CD4-positive, alpha-beta T cell treated with Interleukin-1 beta for 1 hour (primary cell): ENCODE measurements at places on chromosomes 16 and 17.

DNA sequence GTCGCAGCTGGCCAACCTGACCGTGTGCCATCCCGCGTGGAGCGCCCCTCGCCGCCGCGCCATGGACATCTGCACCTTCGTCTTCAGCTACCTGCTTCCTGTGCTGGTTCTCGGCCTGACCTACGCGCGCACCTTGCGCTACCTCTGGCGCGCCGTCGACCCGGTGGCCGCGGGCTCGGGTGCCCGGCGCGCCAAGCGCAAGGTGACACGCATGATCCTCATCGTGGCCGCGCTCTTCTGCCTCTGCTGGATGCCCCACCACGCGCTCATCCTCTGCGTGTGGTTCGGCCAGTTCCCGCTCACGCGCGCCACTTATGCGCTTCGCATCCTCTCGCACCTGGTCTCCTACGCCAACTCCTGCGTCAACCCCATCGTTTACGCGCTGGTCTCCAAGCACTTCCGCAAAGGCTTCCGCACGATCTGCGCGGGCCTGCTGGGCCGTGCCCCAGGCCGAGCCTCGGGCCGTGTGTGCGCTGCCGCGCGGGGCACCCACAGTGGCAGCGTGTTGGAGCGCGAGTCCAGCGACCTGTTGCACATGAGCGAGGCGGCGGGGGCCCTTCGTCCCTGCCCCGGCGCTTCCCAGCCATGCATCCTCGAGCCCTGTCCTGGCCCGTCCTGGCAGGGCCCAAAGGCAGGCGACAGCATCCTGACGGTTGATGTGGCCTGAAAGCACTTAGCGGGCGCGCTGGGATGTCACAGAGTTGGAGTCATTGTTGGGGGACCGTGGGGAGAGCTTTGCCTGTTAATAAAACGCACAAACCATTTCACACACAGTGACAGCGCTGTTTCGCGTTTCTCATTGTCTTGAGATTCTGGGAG, 2.0 kb upstream of the ZACN start:
- DNase-seq = peak; percentile 73

GRCh38 chr17:12230481-12231354, 210.0 kb downstream of the MAP2K4 start:
- DNase-seq = no peak

GRCh38 chr17:28113269-28113668, 70.8 kb downstream of the NLK start:
- DNase-seq = no peak

DNA sequence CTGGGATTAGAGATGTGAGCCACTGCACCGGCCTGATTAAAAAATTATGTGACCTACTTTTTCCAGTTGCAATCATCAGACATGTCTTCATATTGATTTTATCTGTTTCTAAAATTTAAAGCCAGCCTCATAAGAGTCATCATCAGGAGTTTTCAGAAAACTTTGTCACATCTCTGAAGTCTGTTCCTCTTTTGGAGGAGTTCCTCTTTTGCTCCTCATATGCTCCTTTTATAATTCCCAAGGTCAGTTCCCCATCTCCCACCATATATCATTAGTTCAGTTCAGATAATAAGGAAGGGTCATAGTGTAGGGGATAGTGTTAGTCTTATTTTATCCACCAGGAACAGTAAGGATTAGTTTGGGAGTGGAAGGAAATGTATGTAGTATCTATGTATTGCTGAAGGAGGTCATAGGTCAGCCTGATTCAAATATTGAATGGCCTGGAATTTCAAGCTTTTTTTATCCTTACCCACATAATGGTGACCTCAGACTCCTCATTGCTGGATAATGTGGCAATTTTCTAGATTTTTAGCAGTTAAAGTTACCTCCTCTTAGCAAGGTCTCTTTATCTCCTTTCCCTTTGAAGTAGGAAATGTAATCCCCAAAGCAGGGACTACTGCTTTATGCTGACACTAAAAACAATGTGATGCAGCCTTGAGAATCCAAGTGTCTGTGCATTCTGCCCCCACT, 13.8 kb upstream of the DUSP14 start:
- DNase-seq = no peak

- no peak for DNase-seq
These were observed 271.8 kb upstream of the ZFHX3 start for GRCh38 chr16:73319737-73320136.

DNA sequence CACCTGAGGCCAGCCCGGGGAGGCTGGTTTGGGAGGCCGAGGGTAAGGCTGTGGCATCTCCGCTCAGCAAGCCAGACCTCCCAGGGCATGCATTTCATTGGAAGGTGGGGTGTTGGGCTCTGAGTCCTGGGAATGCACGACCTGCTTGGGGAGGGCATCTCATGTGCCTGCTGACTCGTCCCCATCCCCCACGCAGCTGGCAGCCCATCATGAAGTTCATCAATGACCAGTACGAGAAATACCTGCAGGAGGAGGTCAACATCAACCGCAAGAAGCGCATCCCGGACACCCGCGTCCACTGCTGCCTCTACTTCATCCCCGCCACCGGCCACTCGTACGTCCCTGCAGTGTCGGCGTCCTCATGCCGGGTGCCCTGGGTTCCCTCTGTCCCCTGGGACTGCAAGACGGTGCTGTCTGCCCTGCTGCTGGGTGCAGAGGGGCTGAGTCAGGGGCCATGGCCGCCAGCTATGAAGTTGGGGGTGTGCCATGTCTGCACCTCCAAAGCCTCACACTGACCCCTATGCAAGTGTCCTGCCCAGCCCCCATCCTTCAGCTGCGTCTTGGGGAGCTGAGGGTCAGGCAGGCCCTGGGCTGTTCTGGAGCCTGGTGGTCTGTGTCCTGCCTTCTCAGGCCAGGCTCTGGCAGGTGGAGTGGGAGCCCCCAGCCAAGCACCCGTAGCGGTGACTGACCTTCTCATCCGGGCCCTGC, 347.9 kb downstream of the SEC14L1 start:
- DNase-seq = no peak

DNA sequence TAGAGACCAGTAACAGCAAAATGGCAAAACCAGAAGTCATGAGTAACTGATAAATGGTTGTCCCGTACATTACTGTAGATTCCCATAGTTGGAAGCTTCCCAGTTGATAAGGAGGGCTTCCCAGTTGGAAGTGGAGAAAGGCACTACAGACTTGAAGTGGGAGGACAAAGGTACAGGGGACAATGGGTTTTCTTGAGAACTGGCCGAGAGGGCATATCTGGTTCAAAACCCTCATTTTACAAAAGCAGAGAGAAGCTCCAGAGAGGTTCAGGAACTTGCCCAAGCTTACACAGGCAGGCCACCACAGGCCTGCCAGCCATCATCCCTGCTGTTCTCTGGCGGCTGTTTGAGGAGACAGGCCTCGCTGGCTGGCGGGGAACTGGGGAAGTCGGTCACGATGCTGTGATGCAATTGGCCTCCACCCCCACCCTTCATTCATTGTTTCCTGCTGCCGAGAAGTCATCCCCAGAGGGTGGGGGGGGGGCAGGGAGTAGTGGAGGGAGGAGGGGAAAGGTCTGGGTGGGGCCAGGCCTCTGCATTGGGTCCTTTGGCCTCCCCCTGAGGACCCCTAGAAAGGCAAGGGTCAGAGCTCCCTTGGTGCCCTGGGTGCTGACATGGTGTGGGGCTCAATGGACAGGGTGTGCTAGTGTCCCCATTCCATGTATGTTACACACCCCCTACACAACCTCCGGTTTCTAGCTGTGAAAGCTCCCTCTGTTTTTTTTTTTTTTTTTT, 3.0 kb downstream of the UBALD2 start:
- DNase-seq = peak; percentile 77

GRCh38 chr16:67954421-67955196, 10.7 kb upstream of the LCAT start:
- no peak for DNase-seq

GRCh38 chr17:58250344-58251011, 12.1 kb downstream of the LPO start:
- no peak for DNase-seq

GRCh38 chr17:55462711-55463110, 41.1 kb upstream of the MMD start:
- DNase-seq = no peak

DNA sequence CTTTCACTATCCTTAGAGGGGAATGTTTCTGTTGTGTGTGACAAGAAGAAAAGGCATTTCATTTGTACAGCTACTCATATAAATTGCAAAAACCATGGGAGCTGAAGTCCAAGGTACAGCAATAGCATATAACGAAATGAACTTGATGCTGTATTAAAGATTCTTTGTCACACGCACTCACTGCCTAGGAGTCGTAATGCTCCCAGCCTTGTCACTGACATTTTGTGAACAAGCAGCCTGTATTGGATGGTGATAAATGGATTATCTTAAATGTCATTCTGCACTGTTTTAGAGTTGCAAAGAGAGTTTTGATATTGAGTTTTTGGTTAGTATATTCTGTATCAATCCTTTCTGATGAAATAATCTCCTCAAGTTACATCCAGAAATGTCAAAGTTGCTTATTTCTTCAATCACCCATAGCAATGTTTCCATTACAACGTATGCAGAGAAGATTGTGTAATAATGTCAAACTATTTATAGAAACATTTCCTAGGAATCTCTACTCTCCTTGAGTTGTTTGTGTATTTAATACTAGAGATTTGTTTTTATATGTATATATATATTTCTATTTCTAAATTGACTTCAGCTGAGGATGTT, 270.6 kb downstream of the FTO start:
- no peak for DNase-seq

- DNase-seq = peak; percentile 68
These were observed 1.4 kb upstream of the TSPOAP1 start for GRCh38 chr17:58329810-58330537.

- no peak for DNase-seq
These were observed at the start of gene CES2 for GRCh38 chr16:66935314-66936011. Gene CES2, plus strand, starts transcription at chr16:66935516. Its CDS starts 120 bp downstream, at chr16:66935636.

DNA sequence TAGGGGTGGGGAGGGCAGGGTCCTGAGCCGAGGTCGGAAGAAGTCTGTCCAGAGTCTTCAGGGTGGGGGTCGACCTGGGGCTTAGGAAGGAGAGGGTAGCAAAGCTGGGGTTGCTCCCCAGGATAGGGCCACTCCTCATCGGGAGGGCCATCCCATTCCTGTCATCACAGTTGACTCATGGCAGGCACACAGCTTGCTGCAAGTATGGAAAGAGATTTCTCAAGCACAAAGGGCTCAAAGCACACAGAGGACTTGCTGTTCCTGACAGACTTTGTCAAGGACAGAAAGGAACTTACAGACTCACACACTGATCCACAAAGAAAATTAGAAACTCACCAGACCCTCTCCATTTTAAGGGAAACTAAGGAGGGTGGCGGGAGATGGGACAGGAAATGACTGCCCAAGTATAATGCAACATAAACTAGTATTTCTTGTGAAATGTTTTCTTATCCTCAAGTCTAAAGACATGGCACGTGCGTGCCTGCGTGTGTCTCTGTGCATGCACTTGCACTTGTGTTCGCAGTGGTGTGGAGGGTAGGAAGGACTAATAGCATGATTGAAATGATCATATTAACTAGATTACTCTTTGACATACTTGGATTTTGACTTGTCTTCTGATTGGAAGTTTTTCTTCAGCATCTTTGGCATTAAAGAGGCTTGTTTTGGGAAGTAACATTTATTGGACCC, 2.4 kb downstream of the AOC2 start:
- no peak for DNase-seq

DNA sequence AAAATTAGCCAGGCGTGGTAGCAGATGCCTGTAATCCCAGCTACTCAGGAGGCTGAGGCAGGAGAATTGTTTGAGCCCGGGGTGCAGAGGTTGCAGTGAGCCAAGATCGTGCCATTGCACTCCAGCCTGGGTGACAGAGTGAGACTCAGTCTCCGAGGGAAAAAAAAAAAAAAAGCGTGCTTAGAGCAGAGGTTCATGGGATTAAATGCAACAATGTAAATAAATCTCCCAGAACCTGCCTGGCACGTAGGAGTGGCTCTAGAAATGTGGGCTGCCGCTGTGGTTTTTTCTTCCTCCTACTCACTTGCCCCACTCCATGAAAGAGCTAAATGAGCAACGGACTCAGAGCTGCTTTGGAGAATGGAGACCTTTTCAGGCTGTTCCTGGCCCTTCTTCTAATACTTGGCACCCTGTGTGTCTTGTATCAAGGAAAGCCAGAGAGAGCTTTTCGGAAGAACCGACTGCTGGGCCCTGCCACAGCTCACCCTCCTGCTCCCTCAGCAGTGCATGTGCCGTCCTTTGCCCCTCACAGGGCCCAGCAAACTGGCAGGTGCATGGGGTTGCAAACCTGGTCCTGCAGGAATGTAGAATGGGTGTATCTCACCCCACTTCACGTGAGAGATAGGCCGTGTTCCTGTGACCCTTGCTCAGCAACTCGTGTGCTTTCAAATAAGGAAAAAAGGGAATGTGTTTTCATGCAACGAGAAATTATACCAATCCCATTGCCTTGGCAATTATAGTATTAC, 52.0 kb downstream of the LDHD start:
- no peak for DNase-seq

GRCh38 chr16:54071514-54071913, 215.1 kb downstream of the IRX3 start:
- no peak for DNase-seq

GRCh38 chr17:5077781-5078105, 524 bp upstream of the ZFP3 start:
- DNase-seq = no peak

DNA sequence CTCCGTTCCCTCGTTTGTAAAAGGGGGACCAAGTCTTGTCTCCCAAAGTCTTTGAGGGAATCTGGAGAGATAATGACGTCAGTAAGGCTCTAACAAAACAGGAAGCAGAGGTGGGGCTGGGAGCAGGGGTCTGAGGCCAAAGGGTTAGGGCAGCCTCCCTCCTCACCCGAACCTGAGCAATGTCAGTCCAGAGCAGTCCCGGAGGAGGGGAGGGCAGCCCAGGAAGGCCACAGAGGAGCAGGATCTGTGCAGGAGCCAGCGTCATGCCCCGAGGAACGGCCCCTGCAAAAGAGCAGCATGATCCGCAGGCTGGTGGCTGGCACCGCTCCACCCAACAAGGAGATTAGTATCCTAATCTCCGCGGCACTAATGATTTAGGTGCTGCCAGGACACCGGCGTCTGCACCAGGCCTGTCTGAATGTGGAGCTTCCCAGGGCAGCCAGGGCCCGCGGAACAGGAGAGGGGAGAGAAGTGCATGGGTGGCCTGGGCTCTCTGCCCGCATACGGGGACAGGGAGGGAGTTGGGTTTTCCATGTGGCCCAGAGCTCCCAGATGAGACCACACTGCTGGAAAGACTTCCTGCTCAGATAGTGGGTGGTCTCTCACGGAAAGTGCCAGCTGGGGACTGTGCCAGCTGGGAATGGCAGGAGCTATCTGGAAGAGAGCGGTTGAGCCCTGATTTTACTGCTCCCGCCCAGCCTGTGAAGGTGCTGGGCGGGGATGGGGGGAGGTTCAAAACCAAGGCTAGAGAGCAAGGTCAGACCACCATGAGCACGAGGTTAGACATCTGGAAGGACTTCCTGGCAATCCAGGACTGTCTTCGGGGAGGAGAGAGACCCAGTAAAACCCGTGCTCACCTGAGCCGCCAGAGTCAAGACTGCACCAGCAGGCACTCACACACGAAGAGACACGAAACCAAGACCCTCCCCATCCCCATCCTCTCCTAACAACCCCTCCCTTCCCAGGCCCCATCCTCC, 11.0 kb upstream of the KRT17 start:
- DNase-seq = no peak

DNA sequence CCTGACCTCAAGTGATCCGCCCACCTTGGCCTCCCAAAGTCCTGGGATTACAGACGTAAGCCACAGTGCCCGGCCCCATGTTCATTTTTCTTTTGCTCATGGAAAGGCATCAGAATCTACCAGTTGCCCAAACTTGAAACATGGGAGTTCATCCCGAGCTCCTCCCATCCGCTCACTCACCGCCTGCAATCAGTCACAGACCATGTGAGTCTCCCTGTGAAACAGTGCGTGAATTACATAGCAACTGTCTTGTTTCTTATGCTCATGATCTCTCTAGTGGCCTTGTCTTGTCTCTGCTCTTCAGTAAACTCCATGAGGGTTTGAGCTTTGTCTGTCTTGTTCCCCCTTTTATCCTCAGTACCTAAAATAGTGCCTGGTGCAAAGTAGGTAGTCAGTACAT, 52.1 kb upstream of the TNRC6A start:
- DNase-seq = no peak
